T-helper 2 cell (primary cell): ENCODE measurements at places on chromosomes 6 and 20.

GRCh38 chr6:158708239-158708638 is 58.4 kb downstream of the SYTL3 start:
- no peak for DNase-seq

DNA sequence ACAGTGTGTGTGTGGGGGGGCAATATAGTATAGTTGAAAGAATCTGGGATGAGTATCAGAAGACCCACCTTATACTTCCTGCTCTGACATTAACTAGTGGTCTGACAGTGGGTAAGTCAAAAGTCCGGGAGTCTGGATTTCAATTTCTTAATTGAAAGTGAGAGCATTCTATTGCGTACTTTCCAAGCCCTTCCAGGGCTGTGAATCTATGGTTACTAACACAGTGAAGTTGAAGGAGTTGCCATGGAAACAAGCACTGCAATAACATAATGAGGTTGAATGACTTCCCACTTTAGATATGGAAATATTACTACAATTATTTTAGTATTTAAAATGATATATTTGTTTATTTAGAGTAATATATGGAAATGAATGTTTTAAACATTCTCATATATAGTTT is 80.2 kb downstream of the MLIP start:
- no peak for DNase-seq

DNA sequence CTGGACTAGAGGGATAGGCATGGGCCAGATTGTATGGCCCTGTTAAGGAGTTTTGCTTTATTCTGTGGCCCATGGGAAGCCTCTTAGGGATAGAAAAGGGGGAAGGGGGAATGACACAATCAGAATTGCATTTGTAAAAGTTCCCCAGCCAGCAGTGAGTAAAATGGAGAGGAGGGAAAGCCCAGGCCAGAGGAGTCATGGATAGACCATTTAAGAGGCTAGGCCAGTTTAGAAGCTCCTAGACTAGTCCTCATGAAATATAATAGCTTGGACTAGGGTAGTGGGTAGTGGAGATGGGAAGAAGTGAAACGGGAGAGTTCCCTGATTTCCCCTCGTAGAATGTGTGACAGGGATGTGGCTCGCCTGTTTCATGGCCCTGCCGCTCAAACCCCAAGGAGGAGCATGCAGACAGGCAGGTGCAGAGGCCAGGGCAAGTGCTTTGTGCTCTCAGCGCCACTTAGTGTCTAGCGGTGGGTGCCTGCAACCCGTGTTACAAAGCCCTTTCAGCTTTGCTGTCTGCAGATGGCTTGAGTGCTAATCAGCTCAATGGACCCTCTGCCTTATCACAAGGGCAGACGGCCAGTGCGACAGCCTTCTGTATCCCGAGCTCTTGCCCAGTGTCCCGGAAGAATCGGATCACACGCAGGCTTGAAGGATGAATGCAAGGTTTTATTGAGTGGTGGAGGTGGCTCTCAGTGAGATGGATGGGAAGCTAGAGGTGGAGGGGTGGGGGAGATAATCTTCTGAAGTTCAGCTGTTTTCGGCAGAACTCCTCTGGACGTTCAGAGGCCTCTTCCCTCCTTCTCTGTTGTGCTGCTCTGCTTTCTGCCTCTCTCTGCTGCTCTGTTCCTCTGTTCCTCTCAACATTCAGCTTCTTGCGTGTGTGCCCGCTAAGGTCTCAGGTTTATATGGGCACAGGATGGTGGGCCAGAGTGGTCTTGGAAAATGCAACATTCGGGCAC is 141.1 kb downstream of the CEP57L1 start:
- DNase-seq = peak; percentile 27

DNA sequence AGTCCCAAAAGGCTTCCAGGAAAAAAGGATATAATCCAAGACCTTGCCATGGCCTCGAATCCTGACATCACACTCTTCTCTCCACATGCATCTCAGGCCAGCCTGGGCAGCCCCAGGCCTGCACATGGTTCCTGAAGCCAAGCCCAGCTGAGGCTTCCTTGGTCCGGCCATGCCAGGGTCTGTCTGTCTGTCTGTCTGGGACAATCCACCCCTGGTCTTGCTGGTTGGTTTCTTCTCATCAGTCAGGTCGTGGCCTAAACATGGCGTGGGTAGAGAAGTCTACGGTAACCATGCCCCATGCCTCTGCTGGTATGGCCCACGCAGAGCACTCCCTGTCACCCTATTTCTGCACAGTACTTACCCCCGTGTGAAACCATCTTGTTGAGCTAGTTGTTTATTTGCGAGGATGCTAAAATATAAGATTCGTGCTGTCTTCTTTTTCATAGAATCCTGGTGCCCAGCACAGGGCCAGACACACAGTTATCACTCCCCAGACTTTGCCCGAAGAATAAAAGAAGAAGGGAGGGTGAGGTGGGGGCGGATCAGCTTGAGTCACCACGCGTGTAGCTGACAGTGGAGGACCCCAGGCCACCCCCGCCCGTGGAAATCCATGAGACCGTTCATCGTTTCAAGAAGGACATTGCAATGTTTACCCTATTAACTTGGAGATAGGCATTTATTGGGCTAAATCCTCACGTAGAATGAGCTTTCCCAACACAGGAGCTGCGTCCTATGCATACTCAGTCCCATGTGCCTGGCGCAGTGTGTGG is 107.2 kb downstream of the RNASET2 start:
- no peak for DNase-seq

DNA sequence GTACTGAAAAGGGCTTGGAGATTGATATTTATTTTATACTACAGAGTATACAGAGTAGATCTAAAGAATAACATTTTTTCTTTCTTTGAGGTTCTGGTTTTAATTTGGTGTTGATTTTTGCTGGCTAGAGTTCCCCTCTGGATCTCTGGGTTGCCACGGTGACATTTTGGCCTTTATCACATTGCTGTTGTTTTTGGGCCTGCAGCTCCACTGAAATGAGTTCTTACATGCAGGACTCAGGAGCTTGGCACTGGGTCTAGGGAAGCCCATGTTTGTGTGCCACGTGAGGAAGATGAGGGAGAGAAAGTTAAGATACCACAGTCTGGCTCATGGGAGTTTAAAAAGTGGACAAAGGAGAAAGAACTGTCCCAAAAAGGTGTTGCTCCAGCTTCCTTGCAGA is 7.4 kb upstream of the TFAP2C start:
- no peak for DNase-seq

GRCh38 chr20:57874141-57874540 is 164.3 kb upstream of the PMEPA1 start:
- DNase-seq = no peak

GRCh38 chr6:98343797-98344196 is 490.6 kb upstream of the POU3F2 start:
- DNase-seq = no peak

- peak; percentile 38 for DNase-seq
Observed at GRCh38 chr6:29834564-29835436, 7.2 kb downstream of the HLA-G start.

DNA sequence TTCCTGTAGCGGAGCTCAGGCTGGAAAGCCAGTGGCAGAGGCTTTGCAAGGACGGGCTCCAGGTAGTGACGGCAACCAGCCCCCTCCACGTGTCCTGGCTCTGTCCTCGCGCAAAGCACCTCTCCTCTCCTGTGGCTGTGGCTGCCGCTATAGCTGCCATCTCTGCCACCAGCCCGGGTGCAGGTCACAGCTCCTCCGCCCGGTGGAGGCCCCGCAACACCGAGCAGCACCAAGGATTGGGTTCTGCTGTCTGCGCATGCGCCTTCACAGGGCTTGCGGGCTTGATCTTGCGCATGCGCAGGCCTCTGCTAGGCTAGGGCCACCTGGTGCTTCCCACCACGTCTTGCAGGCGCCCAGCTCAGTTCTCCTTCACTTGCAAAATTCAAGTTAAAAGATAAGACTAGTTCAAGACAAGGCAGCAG is 625.4 kb downstream of the QKI start:
- DNase-seq = peak; percentile 45

GRCh38 chr6:33857932-33858475 is 54.2 kb upstream of the MLN start:
- DNase-seq = no peak

DNA sequence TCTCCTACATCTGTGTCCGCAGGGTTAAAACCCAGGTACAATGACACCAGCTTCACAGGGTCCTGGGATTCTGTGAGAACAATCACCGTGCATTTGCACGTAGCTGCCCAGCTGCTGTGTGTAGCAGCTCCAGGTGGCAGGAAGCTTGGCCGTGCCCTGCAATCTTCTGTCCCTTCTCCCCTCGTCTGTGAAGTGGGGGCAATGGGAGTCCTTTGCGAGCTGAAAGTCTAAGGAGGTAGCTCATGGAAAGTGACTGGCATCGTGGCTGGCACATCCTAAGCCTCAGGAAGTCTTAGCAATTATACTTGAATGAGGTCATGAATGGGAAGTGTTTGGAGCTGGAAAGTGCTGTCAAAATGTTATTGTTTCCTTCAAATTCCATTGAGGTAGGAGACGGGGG is 137.1 kb downstream of the SMOC2 start:
- no peak for DNase-seq

DNA sequence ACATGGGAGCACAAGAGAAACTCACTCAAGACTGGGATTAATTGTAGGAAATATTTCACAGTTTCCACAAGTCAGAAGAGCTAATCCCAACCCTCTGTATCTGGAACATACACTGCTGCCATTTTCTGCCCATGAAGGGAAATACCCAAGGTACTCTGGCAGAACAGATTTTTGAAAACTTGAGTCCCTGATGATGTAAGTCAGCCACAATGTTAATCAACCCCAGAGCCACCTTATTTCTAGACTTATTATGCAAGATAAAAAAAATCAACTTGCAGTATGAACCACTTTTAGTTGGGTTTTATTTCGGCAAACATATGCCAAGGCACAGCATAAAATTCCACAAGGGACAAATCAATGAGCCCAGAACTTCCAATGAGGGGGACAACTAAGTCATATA is 141.5 kb downstream of the LY86 start:
- no peak for DNase-seq

- no peak for DNase-seq
Observed at GRCh38 chr6:55604021-55604420, 25.0 kb upstream of the HMGCLL1 start.

DNA sequence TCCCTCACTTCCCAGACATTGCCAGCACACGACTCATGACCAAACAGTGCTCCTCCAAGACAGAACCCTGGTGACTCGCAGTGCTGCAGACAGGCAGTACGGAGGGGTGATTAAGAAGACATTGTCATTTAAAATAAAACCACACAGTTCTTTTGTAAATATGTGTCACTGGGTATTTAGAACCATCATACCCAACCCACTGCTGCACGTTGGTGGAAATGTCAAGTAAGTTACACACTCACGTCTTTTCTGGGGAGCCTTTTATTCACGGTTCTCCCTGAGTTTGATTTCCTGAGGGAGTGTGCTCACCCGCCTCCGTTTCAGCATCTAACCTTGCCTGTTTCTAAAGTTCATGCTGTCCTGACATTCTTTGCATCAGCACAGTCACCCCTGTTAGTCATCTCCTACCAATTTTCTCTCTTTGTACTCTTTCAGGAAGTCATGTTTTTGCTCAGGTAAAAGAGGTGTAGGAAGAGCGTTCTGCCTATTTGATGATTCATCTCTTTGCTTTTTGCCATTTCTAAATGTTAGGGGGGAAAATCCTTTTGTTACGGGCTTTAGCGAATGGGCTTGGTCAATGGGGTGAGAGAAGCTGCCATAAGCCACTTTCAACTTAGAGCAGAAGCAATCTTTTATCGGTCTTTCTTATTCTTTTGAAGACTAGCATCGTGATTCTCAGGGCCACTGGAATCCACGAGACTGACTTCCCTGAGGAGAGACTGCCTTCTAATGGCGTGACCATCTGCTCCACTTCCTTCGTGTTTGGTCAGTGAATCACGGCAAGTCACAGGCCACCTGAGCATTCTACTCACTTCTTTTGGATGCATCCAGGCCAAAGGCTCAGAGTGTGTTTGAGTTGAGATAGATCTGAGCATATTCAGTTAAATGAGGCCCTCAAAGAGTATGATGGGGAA is 512.8 kb upstream of the JARID2 start:
- no peak for DNase-seq

- DNase-seq = no peak
Observed at GRCh38 chr6:105619971-105620741, 217.3 kb upstream of the PREP start.

- DNase-seq = no peak
Observed at GRCh38 chr20:15362849-15363248, 1025.4 kb upstream of the FLRT3 start.

GRCh38 chr6:81929828-81930227 is 177.3 kb upstream of the TENT5A start:
- DNase-seq = no peak

DNA sequence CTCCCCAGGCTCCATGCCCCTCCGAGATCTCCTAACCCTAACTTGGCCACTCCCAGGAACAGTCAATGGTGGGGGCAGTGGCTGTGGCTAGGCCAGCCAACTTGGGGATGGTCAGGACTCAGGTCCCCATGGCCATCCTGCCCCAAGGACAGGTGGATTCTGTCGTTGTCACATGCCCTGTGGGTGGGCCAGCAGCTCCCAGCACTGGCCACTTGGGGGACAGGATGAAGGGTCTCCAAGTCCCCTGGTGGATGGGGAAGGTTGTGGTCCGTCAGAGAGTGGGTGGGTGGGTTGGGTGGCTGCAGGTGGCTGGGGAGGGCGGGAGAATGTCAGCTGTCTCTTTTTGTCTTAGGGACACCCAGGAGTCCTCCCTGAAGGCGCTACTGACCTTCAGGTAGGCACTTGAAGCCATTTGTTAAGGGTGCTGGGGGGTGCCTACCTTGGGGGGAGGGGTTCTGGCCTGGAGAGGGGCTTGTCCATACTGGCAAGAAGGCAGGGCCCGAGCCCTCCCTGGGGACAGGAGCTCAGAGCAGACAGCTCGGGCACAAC is 5.5 kb downstream of the COL9A3 start:
- no peak for DNase-seq

GRCh38 chr6:51854876-51855275 is 232.5 kb downstream of the PKHD1 start:
- no peak for DNase-seq

- no peak for DNase-seq
Observed at GRCh38 chr20:58213121-58213520, 15.3 kb downstream of the ANKRD60 start.

DNA sequence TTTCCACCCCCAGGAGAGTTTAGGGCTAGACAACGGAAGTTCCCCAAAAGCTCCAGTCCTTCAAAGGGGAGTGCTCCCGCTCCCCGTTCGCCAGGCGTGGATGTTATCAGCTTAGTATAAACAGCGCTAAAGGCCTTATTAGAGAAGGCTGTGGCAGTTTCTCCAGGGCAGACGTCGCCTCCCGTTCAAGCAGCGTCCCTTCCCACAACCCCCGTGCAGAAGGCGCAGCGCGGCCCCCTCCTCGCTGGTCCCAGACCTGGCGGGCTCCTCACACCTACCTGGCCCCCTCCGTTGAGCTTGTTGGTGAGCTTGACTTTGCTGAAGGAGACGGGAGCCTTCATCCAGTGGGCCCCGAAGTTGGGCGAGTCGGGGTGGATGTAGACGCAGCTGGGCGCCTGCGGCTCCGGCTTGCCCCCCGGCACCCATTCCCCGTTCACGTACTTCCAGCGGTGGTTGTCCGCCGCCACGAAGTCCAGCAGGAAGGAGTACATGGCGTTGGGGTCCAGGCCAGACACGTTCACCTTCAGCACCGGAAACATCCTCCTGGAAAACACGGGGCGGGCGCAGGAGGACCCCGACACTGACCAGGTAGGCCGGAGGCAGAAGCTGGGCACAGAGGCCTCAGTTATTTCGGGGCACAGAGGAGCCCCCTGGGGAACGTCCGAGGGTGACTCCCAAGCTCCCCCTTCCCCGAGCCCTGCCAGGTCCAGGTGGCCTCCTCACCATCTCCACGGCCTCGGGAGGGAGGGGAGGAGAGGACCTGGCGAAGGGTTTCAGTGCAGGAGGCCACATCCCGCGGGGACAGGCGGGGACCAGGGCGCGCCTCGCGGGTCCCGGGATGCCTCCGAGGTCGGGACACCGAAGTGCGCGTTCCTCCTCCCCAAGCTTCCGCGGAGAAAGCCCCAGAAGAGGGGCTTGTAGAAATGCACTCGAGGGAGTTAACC is 1.1 kb downstream of the TBXT start:
- DNase-seq = no peak
